Activated CD4-positive, alpha-beta T cell treated with anti-CD3 and anti-CD28 coated beads, Interleukin-2, amount 10 ng/mL, durations not matched to agents 24 days and 14 days (primary cell): ENCODE measurements at places on chromosomes 7 and 10. TPM values are rescaled to one million over a fixed set of nuclear protein-coding genes. Genes with fewer than 3 reads are reported as not detected.

TSPAN33 gene
- 5.4 and 6.2 TPM in 2 replicates for total RNA-seq

PLCE1 gene
- total RNA-seq: not detected in 2 replicates

VENTX gene
- not detected in 2 replicates for total RNA-seq

WASL gene
- 6.4 and 6.7 TPM in 2 replicates for total RNA-seq

WDFY4 gene
- total RNA-seq: 0.05 TPM in 1 of 2 replicates, not detected in the other

UCMA gene
- not detected in 2 replicates for total RNA-seq

ZNF488 gene
- 0.07 TPM in 1 of 2 replicates, not detected in the other for total RNA-seq

DNA sequence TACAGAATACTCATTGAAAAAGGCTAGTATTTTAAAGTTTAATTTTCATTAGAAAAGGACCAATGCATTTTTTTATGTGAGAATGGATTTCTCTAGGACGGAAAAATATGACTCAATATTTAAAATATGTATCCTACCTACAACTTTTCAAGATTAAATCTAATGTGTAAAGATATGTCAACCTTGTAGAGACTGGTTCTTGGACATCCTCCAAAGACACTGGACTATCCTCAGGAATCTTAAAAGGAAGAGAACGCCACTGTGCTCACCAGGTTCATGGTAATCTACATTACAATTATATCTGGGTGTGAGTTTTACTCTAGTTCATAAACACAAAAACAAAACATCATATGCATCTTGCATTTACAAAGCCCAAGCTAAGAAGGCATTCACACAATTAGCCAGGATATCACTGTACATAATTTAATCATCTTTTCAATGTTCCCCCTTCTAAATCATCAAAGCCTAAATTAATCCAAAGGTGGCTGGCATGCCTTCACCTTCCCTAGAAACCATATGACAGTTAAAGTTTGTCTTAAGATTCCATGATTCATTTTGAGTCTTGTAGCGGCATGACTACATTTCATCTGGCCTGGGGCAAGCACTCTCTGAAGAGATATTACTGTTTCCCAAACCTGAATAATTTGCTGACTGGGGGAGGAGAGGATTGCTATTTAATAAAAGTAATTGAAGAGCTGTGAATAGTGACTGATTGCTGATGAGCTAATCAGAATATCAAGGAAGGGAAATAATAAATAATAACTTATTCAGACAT is 12.0 kb downstream of the SGCE start:
- no peak for DNase-seq

DNA sequence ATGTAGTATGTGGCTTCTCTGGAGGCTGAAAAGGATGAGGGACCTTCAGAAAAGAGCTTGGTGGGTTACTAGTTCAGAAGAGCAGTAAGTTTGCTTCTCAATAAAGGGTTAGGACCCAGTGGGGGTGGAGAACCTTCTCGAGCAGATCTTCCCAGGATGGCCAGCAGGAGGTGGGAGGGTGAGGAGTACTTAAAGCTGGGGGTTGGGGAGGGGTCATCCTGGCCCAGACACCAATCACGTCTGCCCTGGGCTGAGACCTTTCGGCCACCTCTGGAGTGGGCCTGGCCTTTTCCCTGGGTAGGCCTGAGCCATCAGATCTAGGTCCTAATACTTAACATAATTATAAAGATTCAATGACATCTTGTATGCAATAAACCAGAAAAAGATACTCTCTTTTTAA is 149.0 kb upstream of the TCF7L2 start:
- DNase-seq: no peak

DNA sequence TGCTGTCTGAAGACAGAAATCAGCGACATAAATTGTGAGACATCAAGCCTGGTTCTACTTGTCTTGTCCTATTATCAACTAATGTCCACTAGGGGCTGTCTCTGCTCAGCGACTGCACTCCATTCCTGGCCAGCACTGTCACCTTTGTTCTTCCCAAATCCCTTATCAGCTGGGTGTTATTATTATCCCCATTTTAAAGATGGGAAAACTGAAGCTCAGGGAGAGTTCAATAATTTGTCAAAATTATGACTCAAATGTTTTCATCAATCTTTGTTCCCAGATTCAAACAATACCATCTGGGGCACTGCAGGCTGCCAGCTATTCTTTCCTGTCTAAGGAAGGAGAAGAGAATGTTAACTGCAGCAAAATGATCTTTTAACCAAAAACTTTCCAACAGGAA is 431.6 kb upstream of the NFE2L3 start:
- no peak for DNase-seq

DNA sequence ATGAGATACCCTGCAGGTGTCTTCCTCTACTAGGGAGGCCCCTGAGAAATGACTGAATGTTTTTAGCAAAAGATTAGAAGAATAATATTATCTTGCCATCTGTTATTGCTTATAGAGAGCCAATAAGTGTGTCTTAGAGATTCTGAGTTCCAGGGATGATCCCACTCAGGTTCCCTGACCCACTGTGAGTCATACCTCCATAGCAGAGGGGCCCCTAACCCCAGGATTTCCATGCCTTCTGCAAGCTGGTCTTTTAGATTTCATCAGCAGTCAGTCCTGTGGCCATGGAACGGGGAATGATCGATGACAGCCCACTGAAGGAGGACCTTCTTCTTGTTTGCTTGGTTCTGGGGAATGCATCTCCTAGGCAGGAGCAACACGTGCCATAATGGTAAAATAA is 333.4 kb downstream of the KCNMA1 start:
- no peak for DNase-seq

- DNase-seq: no peak
These were observed 31.9 kb downstream of the RBM17 start for GRCh38 chr10:6120691-6121090.

GRCh38 chr7:157851501-157852067 is 514.8 kb downstream of the DNAJB6 start:
- DNase-seq: peak; percentile 95

DNA sequence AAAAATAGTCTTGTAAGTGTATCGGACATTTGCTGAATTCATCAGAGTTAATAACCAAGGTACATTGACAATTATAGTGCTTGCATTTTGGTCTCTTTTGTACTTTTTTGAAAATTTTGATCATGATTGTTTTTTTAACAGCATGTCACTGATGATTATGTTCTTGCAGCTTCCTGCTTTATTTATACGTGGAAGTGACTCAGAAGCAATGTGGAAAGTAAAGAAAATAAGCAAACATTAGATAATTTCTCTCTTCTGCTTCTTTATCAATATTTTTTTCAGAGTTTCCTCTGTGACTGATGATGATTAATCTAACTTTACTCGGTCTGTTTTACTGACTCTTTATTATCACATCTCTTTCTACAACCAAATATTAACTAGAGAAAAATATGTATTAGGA is 1351.9 kb downstream of the REEP3 start:
- no peak for DNase-seq

GRCh38 chr10:49312246-49312869 is 13.4 kb downstream of the C10orf71 start:
- DNase-seq: no peak

- DNase-seq: no peak
These were observed 140.2 kb downstream of the AUTS2 start for GRCh38 chr7:69738396-69738951.

GRCh38 chr7:19106241-19107080 is 11.0 kb downstream of the TWIST1 start:
- no peak for DNase-seq

DNA sequence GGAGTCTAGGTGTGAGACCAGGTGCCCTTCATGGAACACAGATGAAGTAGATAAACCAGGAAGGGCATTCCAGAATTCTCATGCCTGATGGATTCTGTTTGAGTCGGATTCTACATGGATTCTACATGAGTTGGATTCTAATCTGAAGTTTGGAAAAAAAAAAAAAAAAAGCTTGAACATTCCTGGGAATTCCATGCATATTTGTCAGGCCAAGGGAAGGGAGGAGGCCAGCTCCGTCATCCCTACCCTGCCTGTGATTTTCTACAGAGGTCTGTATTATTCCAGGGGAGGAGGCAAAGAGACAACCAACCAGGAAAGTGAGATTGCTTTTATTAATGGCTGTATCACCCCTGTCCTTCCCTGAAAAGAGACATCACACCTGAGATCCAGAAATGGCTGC is 27.8 kb upstream of the EBLN1 start:
- no peak for DNase-seq

- no peak for DNase-seq
These were observed 10.4 kb downstream of the RNF133 start for GRCh38 chr7:122688400-122688998.

DNA sequence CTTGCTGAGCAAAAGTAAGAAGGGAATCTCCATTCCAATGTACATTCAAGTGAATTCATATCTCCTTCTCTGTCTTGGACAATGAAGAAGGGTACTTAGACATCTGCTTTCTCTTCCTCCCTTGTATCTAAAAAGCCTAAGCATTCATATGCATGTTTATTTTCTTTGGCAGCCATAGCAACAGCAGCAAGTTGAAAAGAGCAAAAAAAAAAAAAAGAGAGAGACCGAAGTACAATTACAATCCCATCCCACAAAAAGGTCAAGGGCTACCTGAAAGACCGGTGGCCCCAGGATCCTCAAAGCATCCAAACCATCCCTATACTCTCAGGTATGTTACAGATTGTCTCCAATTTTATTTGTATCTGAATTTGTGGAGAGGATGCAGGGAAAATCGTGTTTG is 4.1 kb downstream of the OR2F1 start:
- DNase-seq: no peak

DNA sequence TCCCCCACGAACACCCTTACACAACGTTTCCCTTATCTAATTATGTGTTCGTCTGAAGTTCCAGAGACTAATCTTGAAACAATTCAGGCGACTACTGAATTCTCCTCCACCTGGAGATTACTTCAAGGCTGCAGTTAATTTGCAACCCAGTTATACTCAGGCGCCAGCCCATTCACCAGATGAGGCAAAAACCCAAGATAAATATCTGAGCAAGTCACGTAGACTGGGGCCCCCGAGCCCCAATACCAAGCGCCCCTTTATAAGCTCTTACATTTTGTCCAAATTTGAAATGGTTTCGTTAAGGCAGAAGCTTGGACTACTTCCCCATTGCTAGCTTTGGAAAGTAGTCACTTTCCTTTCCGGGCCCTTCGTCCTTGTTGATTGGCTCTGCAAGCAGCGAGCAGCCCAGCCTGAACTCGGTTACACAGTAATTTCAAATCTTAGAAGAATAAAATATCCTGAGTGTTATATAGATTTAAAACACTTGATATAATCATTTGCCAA is 1.2 kb downstream of the TPK1 start:
- peak; percentile 84 for DNase-seq

DNA sequence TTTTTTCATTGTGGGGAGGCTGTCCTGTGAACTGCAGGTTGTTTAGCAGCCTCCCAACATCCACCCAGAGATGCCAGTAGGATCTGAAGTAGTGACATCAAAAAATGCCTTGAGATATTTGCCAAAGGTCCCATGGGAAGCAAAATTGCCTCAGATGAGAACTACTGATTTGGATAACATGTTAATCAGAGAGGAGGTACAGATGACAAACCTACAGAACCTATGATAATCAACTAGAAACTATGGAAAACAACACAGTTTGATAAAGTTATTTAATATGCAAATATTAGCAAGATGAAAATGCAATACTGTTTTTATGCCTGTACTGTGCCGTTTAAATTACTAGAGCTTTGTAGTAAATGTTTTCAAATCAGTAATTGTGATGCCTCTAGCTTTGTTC is 90.9 kb upstream of the NOBOX start:
- no peak for DNase-seq

DNA sequence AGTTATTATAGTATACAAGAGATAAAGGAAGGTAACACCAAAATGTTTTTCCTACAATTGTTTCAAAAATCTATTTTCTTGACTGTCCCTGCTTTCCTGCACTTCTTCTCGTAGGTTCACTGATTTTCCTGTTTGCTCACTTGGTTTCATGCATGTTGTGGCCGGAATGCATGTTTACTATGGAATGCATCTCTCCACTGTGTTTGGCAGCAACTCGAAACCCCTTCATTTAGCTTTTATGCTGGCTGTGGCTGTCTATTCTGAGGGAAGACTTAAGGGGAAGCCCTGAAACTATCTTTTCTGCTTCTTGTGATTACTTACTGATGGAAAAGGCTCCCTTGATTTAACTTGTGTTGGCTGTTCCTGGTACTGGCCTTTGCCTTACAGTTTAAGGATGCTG is 120.3 kb downstream of the NRG3 start:
- DNase-seq: no peak

- peak; percentile 63 for DNase-seq
These were observed 628.7 kb downstream of the TYW1 start for GRCh38 chr7:67625257-67625737.

GRCh38 chr7:13262929-13263530 is 575.6 kb downstream of the ARL4A start:
- peak; percentile 57 for DNase-seq

GRCh38 chr7:111103678-111104274 is 12.8 kb downstream of the LRRN3 start:
- no peak for DNase-seq

- peak; percentile 86 for DNase-seq
These were observed 27.2 kb downstream of the IKZF1 start for GRCh38 chr7:50331564-50332208.

DNA sequence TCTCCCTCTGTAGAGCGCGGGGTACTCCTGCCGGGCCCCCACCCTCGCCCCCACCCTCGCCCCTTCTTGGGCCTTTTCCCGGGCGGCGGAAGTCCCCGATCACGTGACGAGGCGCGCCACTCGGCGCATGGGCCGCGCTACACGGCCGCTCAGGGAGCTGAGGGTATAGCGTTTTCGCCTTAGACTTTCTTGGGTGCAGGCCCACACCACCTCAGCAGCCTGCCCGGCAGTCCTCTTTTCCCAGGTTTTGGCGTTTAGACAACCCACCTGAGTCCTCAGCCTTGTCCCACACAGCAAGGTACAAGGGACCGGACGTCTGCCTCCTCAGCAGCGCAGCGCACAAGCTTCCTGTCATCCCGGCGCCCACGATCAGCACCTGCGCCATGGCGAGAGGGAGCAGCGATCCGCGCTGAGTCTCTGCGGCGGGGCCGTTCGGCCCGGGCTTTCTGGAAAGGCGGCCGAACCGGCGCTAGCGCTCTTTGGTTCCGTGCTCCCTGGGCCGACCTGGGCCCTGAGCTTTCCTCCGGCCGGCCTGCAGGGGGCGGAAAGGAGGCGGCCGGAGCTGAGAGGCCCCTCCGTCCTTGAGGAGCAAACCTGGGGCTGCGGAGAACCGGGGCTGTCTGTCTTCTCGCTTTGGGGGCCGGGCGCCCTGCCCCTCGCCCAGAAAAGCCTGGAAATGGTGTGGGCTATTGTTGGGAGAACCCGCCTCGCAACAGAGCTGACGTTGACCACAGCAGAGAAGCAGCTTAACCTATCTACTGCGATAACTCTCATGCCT is at the start of gene RNLS:
TSS of gene RNLS (minus strand) at position 513 of the 778 bp plus-strand sequence.
- peak; percentile 88 for DNase-seq
